Progenitor cell of endocrine pancreas (in vitro differentiated cells): ENCODE measurements at places on chromosomes 5 and 9. TPM values are rescaled to one million over a fixed set of nuclear protein-coding genes. Genes with fewer than 3 reads are reported as not detected.

DNA sequence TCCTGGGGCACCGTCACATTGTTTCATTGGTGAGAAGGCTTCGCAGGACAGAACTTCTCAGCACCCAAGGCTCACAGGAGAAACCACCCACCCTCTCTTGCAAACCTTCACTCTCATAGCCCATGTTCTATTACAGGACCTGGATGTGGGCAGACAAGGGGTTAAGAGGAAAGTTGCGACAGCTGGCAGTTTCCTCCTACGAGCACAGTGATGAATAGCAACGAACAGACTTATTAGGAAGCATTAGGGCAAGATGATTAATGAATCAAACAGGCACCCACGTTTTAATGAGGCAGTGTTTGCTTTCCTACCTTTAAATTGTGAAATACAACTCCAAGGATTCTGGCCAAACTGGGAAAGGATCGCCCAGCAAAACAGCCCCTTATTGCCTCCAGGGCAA is 339.3 kb downstream of the DRD1 start:
- DNase-seq, result no peak

DNA sequence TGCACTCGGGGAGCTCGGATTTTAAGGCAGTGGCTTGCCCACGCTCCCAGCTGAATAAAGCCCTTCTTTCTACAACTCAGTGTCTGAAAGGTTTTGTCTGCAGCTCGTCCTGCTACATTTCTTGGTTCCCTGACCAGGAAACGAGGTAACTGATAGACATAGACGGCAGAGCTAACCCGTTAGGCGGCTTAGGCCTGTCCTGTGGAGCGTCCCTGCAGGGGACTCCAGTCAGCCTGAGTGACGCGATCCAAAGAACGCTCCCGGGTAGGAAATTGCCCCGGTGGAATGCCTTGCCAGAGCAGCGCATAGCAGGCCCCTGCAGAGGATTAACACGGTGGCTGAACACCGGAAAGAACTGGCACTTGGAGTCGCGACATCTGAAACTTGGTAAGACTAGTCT is 1.8 kb upstream of the SELENOP start:
- no peak for DNase-seq

GRCh38 chr5:82792096-82792495 is 285.1 kb downstream of the TMEM167A start:
- no peak for DNase-seq

GRCh38 chr9:114163517-114163951 is 8.2 kb downstream of the COL27A1 start:
- no peak for DNase-seq

DNA sequence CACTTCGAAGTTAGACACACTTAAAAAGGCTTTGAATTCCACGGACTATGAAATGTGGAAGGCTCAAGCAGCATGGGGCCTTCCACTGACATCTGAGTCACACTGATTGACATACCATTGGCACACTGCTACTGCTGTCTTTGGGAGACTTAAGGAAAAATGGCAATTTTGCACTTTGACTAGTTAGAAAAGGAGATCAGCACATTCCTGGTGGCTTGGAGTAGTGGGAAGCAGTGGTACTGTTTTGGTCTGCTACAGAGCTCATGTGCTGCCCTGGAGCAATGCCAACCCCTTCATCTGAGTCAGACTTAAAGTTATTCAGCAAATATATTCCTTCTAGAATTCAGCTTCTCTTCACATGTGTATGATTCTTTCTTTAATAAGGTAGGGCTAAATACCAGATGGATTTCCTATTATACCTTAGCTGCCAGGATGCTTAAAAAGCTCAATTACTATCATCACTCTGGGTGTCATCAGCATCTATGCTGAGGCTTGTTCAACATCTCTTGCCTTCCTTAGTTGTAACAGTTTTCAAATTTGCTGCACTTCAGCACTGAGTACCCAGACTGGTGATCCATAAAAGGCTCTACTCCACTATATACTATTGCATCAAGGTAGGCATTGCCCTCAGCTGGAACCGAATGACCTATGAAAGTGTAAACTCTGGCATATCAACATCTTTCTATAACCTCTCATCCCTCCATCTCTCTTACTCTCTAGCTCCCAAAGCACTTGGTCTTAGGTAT is 42.3 kb upstream of the MOCS2 start:
- no peak for DNase-seq

DNA sequence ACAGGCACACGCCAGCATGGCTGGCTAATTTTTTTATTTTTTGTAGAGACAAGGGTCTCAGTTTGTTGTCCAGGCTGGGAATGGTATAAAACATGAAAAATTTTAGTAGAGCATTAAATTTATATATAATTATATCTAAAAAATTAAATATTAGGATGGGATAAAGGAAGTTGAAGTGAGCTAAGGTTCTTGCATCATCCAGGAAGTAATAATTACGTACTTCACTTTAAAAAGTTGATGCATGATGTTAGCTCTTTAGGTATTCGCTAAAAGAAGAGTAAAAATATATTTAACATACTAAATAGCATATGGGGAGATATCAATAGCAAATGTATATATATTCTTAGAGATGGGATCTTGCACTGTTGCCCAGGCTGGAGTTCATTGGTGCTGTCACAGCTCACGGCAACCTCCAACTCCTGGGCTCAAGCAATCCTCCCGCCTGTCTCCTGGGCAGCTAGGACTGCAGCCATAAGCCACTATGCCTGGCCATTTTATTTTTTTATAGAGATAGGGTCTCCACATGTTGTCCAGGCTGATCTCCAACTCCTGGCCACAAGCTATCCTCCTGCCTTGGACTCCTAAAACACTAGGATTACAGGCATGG is 12.3 kb downstream of the DCAF10 start:
- DNase-seq, result no peak

GRCh38 chr5:172695232-172696054 is 54.4 kb downstream of the NEURL1B start:
- DNase-seq, result no peak

DNA sequence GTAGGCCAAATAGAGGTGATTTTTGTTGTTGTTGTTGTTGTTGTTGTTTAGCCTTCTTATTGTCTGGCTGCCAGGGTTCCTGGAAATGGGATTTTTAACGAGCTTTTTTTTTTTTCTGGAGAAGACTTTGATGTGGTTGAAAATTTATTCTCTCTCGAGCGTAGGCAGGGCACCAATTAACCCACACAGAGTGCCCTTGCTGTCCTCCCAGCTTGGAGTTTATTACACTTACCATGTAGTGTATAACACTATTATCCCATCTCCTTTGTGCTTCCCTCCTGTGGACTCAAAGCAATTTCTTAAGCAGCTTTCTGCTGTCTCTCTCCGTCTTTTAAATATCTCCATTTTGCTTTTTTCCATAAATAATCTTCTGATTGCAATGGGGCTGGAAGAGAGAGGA is 57.4 kb downstream of the OR2K2 start:
- DNase-seq, result no peak

GRCh38 chr9:24436761-24437160 is 108.9 kb downstream of the IZUMO3 start:
- no peak for DNase-seq

GRCh38 chr5:38535248-38535750 is 21.1 kb downstream of the LIFR start:
- no peak for DNase-seq

- DNase-seq, result no peak
Measured at GRCh38 chr9:107363516-107364152, 80.6 kb downstream of the RAD23B start.

GRCh38 chr9:114899995-114900394 is 30.4 kb downstream of the TNFSF8 start:
- DNase-seq, result no peak

DNA sequence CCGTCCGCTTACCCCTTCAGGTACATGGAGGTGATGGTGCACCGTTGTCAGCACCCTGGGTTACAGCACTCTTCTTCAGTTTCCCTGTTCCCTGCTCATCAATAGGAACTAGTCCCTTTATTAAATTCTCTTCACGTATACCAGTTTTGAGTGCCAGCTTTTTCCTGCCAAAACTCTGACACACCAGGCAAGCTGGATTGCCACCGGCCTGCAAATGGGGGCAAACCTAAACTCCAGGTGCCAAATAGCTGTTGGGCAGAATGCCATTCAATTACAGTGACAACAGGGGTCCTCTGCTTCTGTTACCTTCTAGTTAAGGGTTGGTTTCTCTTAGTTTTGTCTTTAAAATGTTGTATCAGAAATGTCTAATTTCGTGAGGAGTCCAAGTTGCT is 400.4 kb downstream of the OSTF1 start:
- no peak for DNase-seq

GRCh38 chr5:17436761-17437221 is 61.2 kb upstream of the TAF11L2 start:
- no peak for DNase-seq

GRCh38 chr9:129654554-129655040 is 10.8 kb upstream of the PRRX2 start:
- no peak for DNase-seq

DNA sequence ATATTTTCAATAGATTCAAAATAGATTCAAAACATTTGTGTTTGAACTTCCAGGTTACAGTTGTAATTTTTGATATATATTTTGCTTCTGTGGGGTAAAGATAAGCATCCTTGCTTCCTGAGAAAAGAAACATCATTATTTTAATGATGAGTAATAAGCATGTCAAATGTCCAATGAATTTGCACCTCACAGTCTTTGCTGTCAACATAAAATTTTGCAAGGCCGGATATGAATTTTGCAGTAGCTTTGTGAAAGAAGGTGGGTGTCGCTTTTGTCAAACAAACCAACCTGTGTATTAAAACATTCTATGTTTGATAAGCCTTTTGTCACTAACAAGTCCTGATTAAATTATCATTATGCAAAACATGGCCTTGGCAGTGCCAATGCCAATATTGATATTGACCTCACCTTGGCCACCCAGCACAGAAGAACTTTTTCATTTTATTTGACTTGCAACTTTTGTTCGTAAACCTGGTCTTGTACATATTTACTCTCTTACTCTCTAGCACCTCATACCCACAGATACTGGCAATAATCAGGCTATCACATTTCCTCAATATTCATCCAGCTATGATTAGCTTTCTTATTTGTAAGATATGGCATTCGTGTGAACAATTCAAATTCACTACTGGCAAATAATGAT is 645.0 kb upstream of the KLF4 start:
- no peak for DNase-seq

DNA sequence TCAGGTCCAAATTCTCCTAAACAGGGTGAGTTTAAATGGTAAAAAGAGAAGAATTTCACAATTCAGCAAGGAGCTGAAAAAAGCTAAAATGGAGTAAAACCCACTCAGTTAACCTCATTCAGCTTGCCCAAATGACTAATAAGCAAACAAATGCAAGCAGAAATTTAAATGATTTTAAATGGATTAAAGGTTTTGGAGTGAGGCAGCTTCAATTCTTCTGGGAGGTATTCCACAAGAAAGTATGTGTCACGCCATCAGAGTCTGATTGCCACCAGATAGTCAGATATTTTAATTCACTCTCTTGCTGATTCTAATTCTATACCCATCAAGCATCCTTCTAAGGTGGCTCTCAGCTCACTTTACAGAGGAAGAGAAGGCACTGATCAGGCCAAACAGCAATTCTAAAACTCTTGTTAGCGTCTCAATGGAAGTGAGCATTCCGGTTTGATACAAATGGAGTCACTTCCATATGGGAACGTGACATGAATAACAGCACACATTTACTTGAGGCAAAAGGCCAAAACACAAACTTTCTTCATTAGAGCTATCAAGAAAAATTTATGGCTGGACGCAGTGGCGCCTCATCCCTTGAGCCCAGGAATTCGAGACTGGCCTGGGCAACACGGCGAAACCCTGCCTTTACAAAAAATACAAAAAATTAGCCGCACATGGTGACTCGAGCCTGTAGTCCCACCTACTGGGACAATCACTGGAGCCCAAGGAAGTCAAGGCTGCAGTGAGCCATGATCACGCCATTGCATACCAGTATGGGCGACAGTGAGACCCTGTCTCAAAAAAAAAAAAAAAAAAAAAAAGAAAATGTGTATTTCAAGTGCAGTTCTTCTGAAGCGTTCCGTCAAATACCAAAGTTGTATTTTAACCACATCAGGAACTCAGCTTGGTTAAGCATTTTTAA is 2.0 kb downstream of the CLK4 start:
- DNase-seq, result no peak

GRCh38 chr5:44660251-44660650 is 148.5 kb upstream of the MRPS30 start:
- DNase-seq, result no peak

GRCh38 chr5:68711293-68712200 is 382.3 kb upstream of the SLC30A5 start:
- no peak for DNase-seq

DNA sequence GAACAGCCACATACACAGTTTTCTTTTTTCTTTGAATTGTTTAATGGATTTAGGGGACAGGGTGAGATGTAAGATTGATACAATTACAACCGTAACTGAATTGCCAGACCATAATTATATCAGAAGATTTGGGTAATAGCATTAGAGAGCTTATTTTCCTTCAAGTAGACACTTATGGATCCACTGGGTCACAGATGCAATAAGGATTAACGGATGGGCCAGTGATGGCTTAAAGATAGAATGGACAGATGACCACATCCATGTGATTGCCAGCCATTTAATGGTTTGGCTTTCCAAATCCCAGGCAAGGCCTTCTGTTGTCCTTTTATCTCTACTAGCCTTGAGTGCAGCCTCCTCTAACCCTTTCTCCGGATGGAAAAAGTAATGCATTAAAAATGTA is 94.7 kb upstream of the NUDT12 start:
- no peak for DNase-seq

TPPP gene
- 2.6 and 2.9 TPM in 2 replicates for total RNA-seq

PFN3 gene
- not detected in 2 replicates for total RNA-seq

CAPSL gene
- 0.93 and 1.1 TPM in 2 replicates for total RNA-seq

FOCAD gene
- 65.6 and 68.2 TPM in 2 replicates for total RNA-seq

HDAC3 gene
- 101 and 103 TPM in 2 replicates for total RNA-seq

RAB3C gene
- 18.9 and 25.2 TPM in 2 replicates for total RNA-seq
